ENCODE measurements at places on chromosomes 12 and 14.
A peak's percentile ranks its signal among the peaks of the same experiment; 100 is the strongest.

- H3K36me3 ChIP-seq = no peaks in the 10 kb centered on the region
- H3K4me3 ChIP-seq = no peak overlapping the region
- H3K27me3 ChIP-seq = no peaks in the 10 kb centered on the region
- no peak for DNase-seq
- no peak overlapping the region for H3K27ac ChIP-seq
- H3K4me1 ChIP-seq = no peaks in the 10 kb centered on the region
Measured at GRCh38 chr14:105891221-105891602, 364.8 kb downstream of the TMEM121 start.

DNA sequence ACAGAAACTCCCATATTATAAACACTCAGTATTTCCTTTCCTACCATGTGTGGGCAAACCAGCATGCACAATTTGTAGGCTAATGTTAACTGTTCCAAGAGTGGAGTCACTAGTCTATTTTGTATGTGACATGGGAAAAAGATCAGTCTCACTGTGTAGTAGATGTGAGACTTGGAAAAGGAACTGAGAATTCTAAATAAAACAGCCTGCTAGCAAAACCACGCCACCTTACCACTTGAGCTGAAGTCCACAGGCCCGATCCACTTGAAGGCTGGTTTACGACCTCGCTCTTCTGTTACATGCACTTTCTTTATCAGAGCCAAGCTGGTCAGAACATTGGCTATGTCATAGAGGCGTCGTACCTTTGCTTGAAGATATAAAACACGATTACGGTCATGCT, 22.5 kb downstream of the E2F7 start:
- H3K4me3 ChIP-seq = no peak overlapping the region
- no peak for DNase-seq
- H3K27me3 ChIP-seq = no peaks in the 10 kb centered on the region
- no peaks in the 10 kb centered on the region for H3K36me3 ChIP-seq

DNA sequence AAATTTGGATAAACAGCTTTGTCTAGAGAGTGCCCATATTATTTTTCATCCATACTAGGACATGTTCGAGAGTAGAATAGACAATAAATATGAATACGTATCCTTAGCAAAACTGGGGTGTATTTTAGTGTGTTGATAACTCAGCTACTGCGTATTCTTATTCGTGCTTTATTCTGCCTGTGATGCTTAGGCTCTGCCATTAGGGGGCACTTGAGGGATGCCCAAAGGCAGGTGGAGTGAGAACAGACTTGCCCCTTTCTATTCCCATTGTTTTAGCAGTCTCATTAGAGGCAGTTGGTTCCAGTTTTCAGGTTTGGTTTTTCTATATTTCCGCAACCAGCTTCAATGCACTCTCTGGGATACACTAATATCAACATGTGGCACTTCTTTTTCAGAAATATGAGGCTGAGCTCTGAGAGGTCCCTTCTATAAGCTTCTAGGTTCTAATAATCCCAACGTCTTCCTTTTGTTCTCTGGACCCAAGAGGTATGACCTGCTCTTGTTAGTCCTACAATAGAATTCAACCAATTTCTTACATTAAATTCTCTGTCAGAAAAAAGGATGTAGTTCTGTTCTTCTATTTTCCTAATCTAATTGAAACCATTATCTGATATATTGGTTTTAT, 985.7 kb upstream of the FBXO33 start:
- H3K27ac ChIP-seq = no peak overlapping the region
- no peak overlapping the region for H3K4me3 ChIP-seq
- no peaks in the 10 kb centered on the region for H3K4me1 ChIP-seq
- DNase-seq = no peak
- H3K27me3 ChIP-seq = no peaks in the 10 kb centered on the region

DNA sequence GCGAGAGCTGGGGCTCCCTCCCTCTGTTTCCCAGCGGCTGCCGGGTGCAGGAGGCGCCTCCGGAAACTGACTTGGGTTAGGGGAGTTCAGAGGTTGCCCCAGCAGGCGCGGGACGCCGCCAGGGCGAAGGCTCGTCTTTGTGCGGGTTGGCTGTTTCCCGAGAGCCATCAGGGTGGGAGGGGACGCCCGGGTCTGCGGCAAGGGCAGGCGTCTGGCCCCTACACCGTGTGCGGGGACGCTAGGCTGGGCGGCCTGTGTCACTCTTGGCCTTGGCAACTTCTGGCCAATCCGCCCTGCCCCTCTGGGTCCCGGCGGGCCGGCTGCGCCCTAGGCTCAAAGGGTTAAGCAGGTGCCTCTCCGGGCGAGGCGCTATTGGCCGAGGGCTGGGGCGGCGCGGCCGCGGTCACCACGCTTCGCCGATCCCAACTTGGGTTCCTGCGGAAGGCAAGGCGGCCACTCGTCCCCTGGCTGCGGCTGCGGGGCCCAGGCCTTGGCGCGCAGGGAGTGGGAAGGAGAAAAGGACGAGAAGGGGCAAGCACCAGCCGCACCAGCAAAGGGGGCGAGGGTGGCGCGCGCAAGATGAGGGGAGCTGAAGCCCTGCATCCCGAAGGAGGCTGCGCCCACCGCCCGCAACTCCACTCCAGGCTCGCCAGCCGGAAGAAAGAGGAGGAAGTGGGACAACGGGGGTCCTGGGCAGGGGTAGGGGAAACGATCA, 5.6 kb upstream of the NPAS3 start:
- H3K36me3 ChIP-seq = no peaks in the 10 kb centered on the region
- H3K4me3 ChIP-seq = peak overlapping the region; percentile 52
- DNase-seq = no peak

DNA sequence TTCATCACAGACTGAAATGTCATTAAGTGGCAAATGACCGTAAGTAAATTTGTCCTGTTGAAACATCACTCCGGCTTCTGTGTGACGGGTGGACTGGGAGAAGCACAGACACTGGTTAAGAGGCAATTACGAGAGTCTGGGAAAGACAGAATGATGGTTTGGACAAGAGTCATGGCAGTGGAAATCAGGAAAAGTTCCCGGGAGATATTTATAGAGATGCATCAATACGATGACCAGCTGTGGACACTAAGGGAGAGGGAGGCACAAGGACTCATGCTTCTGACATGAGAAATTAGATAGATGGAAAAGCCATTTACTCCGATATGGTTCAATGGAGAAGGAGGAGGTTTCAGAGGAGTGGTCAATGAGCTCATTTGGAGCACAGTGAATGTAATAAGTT, 27.3 kb downstream of the CKAP4 start:
- peaks cover 14% of the 10 kb centered on the region for H3K4me1 ChIP-seq
- H3K27ac ChIP-seq = peak overlapping the region; percentile 29
- no peak for DNase-seq
- H3K4me3 ChIP-seq = no peak overlapping the region

DNA sequence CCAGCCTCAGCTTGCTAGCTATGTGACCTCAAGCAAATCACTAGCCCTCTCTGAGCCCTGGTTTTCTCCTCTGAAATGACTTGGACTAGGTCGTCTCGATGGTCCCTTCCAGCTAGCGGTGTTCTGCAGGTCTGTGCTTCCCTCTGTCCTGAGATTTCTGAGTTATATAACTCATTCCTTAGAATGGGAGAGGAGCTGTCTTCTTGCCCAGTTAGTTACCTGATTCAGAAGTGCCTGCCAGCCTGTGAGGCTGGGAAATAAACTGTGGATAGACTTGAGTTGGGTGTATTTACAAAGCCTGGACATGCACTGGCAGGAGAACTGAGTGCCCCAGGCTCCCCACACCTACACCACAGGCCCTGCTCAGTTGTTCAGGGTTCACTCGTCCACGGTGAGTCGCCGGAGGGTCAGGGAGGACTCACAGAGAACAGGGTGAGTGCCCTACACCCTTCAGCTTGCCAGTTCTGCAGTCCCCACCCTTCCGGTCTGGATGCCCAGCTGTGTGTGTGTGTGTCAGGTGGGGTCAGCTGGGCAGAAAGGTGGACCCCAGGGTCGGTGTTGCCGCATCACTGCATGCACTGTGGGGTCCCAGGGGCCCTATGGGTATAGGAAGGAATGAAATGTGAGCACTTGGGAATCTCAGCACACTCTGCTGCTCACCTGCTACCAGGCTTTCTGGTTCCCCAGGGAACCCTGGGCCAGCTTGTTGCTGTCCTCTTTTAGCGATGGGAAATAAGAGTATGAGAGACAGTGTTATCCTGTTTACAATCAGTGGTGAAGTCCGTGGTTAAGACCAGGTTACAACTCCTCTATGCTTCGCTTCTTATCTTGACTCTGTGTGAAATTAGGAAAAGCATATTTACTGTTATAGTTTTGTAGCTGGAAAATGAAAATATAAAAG, 348.2 kb downstream of the DPF3 start:
- no peak overlapping the region for H3K27ac ChIP-seq
- H3K4me3 ChIP-seq = no peak overlapping the region
- H3K36me3 ChIP-seq = no peaks in the 10 kb centered on the region
- peaks cover 6% of the 10 kb centered on the region for H3K4me1 ChIP-seq
- H3K27me3 ChIP-seq = no peaks in the 10 kb centered on the region

GRCh38 chr12:121579981-121580868, 598 bp downstream of the KDM2B start:
- no peaks in the 10 kb centered on the region for H3K27me3 ChIP-seq
- peaks cover 59% of the 10 kb centered on the region for H3K4me1 ChIP-seq
- peak overlapping the region; percentile 54 for H3K4me3 ChIP-seq
- DNase-seq = no peak
- H3K36me3 ChIP-seq = no peaks in the 10 kb centered on the region

- H3K4me1 ChIP-seq = no peaks in the 10 kb centered on the region
- no peak overlapping the region for H3K4me3 ChIP-seq
- no peak overlapping the region for H3K27ac ChIP-seq
- no peak for DNase-seq
- no peaks in the 10 kb centered on the region for H3K27me3 ChIP-seq
Measured at GRCh38 chr14:70649803-70650202, 8.1 kb downstream of the TTC9 start.

GRCh38 chr12:19525274-19525673, 86.0 kb downstream of the AEBP2 start:
- no peak for DNase-seq
- H3K27ac ChIP-seq = no peak overlapping the region
- no peak overlapping the region for H3K4me3 ChIP-seq
- peaks cover 9% of the 10 kb centered on the region for H3K4me1 ChIP-seq
- no peaks in the 10 kb centered on the region for H3K36me3 ChIP-seq

DNA sequence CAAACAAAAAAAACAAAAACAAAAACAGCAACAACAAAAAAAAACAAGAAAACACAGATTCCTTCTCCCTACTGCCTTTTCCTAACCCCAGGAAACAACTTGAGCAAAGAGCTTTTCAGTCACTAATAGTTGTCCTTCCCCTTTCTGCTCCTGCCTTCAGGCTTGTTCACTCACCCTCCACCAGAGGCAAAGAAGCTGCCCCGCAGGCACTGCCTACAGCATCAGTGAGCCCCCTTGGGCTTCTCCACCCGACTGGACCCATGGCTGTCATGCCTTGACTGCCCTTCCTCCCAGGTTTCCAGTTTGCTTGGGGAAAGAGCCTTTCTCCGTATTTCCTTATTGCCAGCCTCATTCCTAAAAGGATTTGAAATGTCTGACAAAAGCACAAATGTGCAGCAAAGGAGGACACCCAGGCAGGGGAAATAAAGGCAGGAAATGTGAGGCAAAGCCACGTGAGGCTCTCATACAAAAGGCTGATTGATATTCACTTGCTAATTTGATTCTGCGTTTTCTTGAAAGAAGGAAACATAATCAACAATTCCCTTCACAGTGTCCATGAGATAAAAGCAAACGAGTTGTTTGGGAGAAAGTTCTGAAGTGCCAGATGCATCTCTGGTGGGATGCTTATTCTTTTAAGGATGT, 85.7 kb downstream of the GPATCH2L start:
- no peaks in the 10 kb centered on the region for H3K36me3 ChIP-seq
- H3K27me3 ChIP-seq = no peaks in the 10 kb centered on the region

GRCh38 chr12:121791671-121792551, 1.6 kb downstream of the RHOF start:
- no peaks in the 10 kb centered on the region for H3K36me3 ChIP-seq
- peak overlapping the region; percentile 65 for H3K4me3 ChIP-seq
- DNase-seq = no peak
- no peaks in the 10 kb centered on the region for H3K27me3 ChIP-seq
- peak overlapping the region; percentile 100 for H3K27ac ChIP-seq

DNA sequence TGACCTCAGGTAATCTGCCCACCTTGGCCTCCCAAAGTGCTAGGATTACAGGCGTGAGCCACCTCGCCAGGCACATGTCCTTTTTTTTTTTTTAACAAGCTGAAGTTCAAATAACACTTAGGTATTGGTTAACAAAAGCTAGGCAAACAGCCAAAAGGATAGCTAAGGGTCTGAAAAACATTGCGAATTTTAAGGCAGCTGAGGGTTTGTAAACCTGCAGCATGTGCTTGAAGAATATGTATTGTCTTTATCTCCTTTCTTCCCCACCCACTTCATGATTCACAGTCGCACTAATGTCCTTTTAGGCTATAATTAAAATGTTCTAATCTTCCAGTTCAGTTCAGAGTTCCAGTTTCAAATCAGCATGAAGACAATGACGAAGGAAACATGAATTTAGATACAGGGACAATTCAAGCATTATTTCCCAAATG, 30.1 kb upstream of the CERS5 start:
- H3K27me3 ChIP-seq = no peaks in the 10 kb centered on the region
- no peak overlapping the region for H3K4me3 ChIP-seq
- no peaks in the 10 kb centered on the region for H3K36me3 ChIP-seq
- DNase-seq = no peak
- peaks cover 50% of the 10 kb centered on the region for H3K4me1 ChIP-seq
- no peak overlapping the region for H3K27ac ChIP-seq

DNA sequence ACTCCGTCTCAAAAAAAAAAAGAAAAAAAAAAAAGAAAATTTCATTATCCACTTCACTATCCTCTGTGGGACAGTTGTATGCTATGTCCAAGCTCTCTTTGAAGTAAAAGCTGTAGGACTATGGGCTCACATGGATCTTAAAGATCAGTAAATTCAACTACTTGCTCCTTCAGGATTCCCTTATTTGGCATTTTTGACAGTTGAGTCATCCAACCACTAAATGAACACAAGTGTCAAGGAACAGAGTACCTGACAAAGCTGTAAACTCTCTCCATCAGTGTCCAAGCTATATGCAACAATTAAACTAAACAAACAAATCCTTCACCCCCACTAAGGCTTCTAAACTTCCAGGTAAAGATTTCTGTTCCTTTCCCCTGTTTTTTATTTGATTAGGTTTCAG, 177.0 kb downstream of the CEP128 start:
- H3K27me3 ChIP-seq = no peaks in the 10 kb centered on the region
- no peaks in the 10 kb centered on the region for H3K36me3 ChIP-seq
- no peak for DNase-seq
- H3K4me3 ChIP-seq = no peak overlapping the region
- no peaks in the 10 kb centered on the region for H3K4me1 ChIP-seq
- H3K27ac ChIP-seq = no peak overlapping the region

GRCh38 chr12:30896461-30896860, 30.1 kb upstream of the TSPAN11 start:
- H3K27me3 ChIP-seq = no peaks in the 10 kb centered on the region
- H3K27ac ChIP-seq = no peak overlapping the region
- H3K36me3 ChIP-seq = no peaks in the 10 kb centered on the region
- no peak for DNase-seq
